ENCODE measurements at places on chromosomes 5 and 9.

DNA sequence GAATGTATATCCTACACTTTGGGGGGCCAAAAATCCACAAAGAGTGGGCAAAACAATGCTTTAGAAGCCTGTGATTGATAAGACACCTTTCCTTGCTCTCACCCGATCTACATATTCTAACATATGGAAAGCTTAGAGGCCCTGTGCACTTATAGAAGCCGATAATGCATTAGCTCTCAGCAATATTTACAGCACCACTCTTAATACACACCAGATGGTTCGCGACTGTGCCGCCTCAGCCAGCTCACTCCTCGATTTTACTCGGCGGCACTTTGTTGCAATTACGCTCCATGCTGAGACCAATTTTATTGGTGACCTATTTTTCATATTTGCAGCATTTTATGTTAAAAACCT lies 18.8 kb downstream of the NR2F1 start:
- DNase-seq = no peak

DNA sequence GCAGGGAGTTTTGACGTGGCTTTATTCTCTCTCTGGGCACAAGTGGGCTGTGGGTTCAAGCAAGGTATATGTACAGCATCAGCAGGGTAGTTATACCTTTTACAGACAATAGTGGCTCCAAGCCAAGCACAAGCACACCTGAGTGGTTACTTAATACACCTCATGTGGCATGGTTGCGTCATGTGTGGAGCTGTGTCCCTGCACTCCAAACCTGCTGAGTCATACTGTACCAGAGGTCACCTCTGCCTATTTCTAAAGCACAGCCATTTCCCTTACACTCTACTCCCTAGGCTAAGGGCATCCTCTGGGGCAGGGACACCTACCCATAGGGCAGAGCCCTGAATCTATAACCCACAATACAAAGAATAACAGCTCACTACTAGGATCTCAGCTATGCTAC lies 147.3 kb downstream of the OSTF1 start:
- no peak for DNase-seq

DNA sequence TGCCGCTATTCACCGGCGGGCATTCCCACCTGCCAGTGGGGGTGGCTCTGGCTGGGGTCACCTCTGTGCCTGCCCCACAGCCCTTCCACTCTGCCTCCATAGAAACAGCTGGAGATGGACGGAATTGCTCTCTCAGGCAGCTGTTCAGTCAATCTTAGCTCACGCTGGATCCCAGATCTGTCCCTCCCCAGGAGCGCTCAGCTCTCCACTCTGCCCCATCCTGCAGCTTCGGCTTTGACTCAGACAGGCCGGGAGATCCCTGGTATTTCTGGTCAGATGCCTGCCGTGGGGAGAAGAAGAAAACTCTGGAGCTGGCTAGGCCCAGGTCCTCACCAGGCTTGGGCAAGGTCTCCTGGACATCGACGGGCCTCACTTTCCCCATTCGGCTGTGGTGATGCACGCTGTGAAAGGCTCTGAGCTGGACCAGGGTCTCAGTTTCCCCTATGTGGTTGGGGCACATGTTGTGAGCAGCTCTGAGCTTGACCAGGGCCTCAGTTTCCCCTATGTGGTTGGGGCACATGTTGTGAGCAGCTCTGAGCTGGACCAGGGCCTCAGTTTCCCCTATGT lies 7.6 kb upstream of the SLC9A3 start:
- DNase-seq = no peak

GRCh38 chr9:12698986-12699385 lies 5.8 kb downstream of the TYRP1 start:
- DNase-seq = no peak

GRCh38 chr5:77643654-77644370 lies 5.3 kb upstream of the OTP start:
- no peak for DNase-seq

- no peak for DNase-seq
These were observed 133.9 kb downstream of the PLK2 start for GRCh38 chr5:58326022-58326421.

DNA sequence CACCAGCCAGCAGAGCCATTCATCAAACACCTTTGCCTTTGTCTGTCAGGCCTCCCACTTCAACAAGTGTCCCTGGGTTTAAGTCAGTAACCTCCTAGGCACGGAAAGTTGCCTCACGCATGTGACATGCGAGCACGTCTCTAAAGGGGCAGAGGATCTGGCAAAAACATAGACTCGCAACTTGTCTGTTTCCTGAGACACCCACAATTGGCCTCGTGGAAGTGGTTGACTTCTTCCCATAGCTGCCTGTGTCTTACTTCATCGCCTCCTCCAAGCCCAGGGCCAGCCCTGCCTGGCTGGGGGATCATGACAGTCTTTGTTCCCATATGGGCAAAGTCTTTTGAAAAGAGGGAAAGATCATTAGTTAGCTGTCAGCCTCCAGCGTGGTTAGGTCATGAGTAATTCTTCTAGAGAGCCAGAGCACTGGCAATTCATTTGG lies 35.5 kb upstream of the GLRX start:
- peak; percentile 66 for DNase-seq

- DNase-seq = peak; percentile 50
These were observed 173.0 kb upstream of the DAPK1 start for GRCh38 chr9:87324613-87325194.

DNA sequence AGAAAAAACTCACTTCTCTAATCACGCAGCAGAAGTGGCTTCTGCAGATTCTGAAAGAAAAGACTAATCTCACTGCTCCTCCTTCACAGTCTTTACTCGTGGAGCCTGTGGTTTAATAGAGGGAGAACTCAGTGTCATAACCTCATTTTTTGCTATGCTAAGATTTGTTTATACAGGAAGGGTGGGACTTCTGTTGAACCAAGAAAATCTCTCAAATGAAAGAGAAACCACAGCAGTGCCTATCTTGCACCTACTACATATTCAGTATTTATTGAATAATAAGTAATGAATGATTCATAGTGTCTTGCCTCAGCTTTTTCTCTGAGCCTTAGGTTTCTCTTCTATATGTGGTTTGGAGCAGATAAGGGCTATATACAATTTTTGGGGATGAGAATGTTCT lies 136.1 kb upstream of the DMAC1 start:
- peak; percentile 16 for DNase-seq

DNA sequence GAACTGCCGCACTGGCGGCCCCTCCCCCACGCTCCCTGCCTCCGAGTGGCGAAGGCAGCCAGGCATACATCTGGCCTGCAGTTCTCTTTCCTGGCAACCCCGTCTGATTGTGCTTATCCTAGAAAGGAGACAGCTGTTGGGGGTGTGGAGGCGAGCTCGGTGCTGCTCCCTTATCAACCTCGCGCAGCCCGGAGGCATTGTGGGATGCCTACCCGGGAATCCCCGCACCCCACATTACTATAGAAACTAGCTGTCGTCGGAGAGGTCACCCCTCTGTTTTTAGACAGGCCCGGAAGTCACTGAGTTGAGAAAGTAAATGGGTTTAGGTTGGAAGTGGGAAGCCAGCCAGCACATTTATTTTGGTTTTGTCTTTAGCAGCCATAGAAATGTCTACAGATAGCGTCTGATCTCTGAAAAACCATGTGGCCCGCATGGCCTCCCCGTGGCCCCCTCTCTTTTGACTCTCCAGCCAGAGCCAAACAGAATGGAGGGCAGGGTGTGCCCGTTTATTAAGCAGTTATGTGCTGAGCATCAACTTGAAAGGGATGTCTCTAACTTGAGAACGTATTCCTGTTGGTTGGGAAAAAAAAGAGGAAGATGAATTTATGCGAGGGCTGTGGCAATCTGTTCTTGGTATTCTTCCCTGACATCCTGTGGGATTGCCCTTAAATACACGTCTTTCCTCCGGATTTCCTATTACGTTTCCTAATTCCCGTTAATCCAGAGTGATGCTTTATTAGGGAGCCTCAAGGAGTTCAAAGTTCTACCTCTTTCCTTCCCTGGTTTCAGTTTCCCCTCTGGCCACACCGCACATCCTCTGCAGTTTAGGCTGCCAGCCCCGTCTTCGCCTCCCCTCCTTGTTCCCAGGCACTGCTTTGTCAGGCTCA lies 3.9 kb downstream of the STC2 start:
- no peak for DNase-seq

GRCh38 chr9:72396247-72397091 lies 31.5 kb upstream of the ZFAND5 start:
- DNase-seq = no peak

DNA sequence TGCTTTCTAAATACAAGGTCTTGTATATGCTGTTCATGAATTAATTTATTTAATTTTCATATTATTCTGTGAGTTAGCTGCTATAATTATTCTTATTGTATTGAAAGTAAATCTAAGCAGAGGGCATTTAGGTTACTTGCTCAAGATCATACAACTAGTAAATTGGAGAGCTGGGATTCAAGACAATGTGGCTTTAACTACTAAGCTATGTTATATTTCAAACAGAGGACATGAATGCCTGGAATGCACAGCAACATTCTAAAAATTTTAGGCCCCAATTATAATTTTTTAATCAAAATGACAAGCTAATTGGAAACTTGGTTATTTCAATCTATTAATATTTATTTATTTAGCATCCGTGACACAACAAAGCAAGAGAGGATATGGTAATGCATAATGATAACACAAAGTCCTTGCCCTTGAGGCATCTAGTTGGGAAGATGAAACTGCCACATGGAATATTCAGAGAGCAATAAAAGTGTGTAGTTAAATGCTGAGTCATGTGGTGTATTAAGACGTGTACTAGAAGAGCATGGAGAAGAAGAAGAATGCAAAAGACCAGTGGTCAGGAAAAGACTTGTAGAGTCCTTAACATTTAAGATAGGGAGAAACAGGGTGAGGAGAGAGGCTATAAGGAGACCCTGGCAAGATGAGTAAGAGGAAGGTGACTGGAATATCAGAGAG lies 24.4 kb downstream of the CTXN3 start:
- DNase-seq = no peak

GRCh38 chr9:125816321-125816720 lies 69.1 kb downstream of the PBX3 start:
- no peak for DNase-seq

DNA sequence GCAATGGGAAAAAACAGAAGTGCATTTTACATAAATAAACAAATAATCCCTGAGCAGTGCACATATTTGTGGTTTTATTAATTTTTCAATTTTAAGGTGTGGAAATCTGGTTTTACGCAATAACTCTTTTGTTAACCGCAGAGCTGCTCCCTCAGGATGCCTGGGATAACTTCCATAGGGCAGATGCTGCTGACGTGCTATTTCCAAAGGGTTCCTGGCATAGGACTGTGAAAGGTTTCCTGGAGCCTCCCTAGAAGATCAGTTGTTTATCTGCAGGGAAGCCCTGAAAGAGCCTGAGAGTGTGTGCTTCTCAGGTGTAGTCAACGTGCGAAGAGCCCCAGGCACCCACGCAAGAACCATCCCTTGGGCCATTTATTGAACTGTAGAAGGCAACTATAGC lies 443.5 kb downstream of the PLK2 start:
- DNase-seq = peak; percentile 36

GRCh38 chr5:135565725-135566421 lies 12.9 kb downstream of the CXCL14 start:
- no peak for DNase-seq

- DNase-seq = no peak
These were observed 331.6 kb downstream of the CDH12 start for GRCh38 chr5:22521521-22521920.

DNA sequence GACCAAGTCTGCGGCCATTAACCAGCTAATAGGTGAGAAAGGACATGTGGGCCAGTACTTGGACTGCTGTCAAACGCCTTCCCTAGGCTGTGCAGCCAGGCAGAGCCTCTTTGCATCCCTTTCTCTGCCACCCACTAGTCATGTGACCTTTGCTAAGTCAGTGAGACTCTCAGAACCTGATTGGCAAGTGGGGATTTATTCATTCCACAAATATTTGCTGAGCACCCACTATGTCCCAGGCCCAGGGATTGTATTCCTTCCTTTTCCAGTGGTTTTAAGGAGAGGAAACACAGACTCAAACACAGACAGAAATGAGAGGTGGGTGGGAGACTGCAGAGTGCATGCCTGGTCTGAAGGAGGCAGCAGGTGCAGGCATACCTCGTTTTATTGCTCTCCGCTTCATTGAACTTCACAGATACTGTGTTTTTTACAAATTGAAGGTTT lies 71.6 kb upstream of the GALNT10 start:
- no peak for DNase-seq

- DNase-seq = no peak
These were observed 104.5 kb upstream of the CHD1 start for GRCh38 chr5:99033014-99033900.

DNA sequence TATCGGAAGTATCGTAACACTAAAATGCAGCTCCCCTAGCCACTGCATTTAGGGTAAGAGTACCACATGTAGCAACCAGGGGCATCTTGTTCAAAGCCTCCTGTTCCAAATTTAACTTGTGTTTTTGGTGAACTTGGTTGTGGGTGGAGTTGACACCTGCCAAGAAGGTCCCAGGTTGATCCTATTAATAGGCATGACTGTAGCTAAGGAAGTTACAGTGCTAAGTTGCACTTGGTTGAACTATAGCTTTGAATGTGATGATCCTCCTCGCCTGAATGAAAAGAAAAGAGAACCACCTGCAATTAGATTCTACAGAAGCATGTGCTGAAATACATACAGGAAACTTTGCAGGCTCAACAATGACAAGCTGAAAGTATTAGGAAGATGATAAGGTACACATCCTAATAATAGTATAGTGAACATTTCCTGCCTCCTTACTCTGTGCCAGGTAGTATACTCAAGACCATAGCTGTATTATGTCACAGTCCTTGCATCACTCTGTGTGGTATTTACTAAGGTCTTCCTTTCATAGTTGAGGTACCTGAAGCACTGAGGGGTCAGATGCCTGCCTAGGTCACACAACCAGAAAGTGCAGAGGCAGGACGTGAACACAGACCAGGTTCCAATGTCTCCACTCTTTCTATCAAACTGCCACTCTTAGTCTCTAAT lies 64.5 kb upstream of the PIP5K1B start:
- no peak for DNase-seq

GRCh38 chr5:36946101-36946500 lies 69.5 kb downstream of the NIPBL start:
- no peak for DNase-seq

- DNase-seq = no peak
These were observed 14.9 kb upstream of the LRRC14B start for GRCh38 chr5:176296-176823.

DNA sequence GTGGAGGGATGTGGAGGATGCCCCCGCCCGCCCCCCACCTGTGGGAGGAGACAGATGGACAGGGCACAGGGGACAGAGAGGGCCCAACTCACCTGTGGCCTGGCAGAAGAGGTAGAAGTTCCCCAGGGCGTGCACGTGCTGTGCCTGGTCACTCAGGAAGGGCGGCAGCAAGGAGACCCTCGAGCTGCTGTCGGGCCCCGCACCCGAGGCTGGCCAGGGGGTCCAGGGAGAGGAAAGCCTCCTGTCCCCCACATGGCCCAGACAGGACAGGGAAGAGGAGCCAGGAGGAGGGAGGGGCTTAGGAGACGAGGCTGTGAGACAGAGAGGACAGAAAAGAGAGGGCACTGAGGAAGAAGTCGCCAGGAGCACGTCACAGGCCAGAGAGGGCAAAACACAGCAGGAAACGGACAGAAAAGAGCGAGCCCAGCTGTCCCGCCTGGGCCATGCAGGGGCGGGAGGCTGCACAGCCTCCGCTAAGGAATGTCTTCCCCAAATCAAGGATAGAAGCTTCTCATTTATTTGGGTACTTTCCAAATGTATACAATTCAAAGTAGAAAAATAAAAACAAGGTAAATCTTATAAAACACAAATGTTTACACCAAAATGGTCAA lies 58.5 kb downstream of the SECISBP2 start:
- DNase-seq = no peak

All from stromal cell of bone marrow (primary cell).